Femur (tissue), 1 donor: ENCODE measurements at places on chromosomes 5 and 9.

DNA sequence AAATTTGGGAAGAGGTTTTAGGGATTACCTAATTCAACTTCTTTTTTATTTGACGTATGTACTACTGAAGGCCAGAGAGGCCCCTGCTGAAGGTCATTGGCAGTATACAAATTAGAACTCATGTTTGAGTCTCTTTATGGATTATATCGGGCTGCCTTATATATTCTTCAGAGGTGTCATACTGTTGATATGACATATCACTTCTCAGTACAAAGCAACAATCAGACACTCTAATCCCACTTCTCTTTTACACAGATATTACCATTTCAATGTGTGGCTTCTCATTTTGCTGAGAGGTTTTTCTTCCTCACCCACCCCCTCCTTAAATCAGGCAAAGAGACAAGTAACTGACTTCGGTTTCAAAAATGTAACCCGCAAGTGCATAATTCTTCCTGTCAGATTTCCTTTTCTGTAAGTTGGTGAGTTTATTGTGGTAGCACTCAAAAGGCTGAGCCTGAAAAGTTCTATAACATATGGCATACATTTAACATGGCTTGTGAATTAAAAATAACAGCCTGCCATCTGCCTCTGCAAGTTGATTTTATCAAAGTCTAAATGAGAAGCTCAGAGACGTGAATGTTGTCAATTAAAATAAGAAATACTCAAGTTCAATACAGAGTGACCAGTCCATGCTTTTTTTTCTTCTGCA is 163.6 kb upstream of the RORB start:
- DNase-seq: no peak

- DNase-seq: no peak
These were observed 1166.5 kb upstream of the CDH18 start for GRCh38 chr5:21154526-21154925.

DNA sequence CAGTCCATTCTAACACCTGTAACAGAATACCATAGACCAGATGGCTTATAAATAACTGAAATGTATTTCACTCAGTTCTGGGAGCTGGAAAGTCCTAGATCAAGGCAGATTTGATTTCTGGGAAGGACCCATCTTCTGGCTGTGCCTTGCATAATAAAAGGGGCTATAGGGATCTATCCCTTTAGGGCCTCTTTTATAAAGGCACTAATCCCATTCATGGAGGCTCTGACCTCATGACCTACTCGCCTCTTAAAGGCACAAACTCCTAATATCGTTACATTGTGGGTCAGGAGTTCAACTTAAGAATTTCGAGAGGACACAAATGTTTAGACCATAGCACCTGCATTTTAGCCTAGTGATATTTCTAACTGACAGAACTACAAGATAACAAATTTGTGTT is 619.0 kb downstream of the CDH18 start:
- no peak for DNase-seq

GRCh38 chr5:136207631-136208030 is 14.7 kb upstream of the SMIM32 start:
- DNase-seq: no peak

GRCh38 chr5:132746954-132747615 is at the start of gene CCNI2:
Gene CCNI2 (plus strand): TSS chr5:132747426. CDS start chr5:132747496, 70 bp downstream.
- DNase-seq: no peak

DNA sequence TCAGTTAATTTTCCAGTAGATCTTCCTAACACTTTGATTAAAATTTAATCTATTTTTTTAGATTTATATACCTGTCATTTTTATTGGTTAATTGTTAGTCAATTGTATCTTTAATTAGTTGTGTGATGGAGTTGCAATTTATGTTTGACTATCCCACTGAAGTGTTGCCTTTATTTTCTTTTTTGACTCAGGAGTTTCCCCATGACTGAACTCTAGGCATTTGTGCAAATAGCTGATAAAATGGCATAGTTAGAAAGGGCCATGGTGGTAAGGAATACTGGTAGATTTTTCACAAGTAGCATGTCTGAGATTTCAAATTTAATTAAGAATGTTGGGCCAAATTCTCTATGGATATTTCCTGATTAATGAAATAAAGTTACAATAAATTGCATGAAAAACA is 273.1 kb upstream of the DAB2 start:
- no peak for DNase-seq

GRCh38 chr5:31268686-31269085 is 75.2 kb downstream of the CDH6 start:
- DNase-seq: no peak

GRCh38 chr9:127562841-127563401 is 49.2 kb upstream of the STXBP1 start:
- DNase-seq: no peak

GRCh38 chr9:107351382-107352045 is 68.4 kb downstream of the RAD23B start:
- no peak for DNase-seq

- peak; percentile 81 for DNase-seq
These were observed at the start of gene GALNT10 for GRCh38 chr5:154190595-154191304. Gene GALNT10 (plus strand): TSS chr5:154190733. CDS start chr5:154190867, 134 bp downstream.

GRCh38 chr5:168578538-168579487 is at the start of gene PANK3:
Gene PANK3 (minus strand): TSS chr5:168579368. CDS start chr5:168579283, 85 bp downstream.
- DNase-seq: no peak

DNA sequence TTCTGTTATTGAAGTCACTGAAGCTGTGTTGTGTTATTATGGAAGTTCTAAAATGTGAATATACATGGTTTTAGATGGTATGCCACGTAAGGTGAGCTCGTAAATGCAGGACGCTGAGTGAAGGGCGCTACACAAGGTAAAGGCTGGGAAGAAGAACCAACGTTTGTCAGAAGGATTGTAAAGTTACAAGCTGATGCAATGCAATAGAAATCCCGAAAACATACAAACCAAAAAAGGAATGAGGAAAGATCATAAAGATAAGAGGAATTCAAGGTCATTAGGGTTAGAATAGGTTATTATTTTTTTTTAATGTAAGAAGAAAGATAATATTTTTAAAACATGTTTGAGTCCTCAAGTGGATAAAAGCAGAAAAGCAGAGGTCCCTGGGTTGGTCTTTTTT is 538.6 kb downstream of the CDH12 start:
- DNase-seq: no peak

DNA sequence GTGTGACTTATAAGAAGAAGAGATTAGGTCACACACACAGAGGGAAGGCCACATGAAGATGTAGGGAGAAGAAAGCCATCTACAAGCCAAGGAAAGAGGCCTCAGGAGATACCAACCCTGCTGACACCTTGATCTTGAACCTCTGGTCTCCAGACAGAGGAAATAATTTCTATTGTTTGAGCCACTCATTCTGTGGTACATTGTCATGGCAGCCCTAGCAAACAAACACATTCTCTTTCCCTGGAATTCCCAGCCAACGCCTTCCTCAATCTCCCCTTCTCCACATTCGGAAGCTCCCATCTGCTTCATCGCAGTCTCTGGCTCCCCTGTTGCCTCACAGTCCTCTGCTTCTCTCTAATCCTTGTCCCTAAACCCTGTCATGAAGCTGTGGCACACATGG is 16.7 kb downstream of the PTGS1 start:
- DNase-seq: no peak

DNA sequence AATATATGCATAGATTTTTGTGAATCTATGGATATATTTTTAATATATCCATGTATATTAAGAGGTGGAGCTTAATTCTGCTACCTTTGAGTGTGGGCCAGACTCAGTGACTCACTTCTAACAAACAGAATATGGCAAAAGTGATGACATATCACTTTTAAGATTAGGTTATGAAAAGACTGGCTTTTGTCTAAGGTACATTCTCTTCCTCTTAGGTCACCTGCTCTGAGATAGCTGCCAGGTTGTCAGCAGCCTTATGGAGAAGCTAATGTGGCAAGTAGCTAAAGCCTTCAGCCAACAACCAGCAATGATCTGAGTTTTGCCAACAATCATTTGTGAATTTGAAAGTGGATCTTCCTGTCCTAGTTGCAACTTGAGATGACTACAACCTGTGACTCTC is 83.8 kb downstream of the ANKRD31 start:
- DNase-seq: no peak

- no peak for DNase-seq
These were observed 43.5 kb downstream of the HK3 start for GRCh38 chr5:176855598-176855997.

GRCh38 chr5:80782626-80783025 is 127.8 kb upstream of the DHFR start:
- no peak for DNase-seq

GRCh38 chr5:82512025-82512424 is 233.9 kb upstream of the RPS23 start:
- no peak for DNase-seq

DNA sequence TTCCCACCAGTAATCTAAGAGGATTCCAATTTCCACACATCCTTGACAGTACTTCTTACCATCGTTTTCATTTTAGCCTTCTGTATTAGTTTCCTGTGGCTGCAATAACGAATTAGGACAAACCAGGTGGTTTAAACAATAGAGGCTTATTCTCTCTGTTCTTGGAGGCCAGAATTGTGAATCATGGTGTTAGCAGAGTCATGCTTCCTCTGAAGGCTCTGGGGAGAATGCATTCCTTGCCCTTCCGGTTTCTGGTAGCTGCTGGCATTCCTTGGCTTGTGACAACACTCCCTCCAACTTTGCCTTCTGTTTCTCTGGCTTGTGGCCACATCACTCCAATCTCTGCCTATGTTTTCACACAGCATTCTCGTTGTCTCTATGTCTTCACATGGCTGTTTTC is 23.5 kb downstream of the RIGI start:
- DNase-seq: no peak

DNA sequence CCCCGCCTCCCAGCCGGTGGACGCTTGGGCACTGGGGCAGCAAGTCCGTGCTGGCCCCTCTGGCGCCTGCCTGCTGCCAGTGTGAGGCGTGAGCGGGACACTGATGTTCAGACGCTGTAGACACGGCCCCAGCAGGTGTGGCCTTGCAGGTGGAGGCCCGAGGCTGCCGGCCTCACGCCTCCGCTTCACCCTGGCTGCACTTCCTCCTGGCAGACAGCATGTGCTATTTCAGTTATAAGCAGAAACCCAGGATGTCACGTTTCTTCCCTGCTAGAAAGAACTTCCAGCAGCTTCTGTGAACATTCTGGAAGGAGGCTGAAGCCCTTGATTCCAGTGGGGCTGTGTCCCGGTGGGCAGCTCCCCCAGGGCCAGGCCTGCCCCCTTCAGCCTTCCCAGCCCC is 114.8 kb upstream of the FCN2 start:
- no peak for DNase-seq

DNA sequence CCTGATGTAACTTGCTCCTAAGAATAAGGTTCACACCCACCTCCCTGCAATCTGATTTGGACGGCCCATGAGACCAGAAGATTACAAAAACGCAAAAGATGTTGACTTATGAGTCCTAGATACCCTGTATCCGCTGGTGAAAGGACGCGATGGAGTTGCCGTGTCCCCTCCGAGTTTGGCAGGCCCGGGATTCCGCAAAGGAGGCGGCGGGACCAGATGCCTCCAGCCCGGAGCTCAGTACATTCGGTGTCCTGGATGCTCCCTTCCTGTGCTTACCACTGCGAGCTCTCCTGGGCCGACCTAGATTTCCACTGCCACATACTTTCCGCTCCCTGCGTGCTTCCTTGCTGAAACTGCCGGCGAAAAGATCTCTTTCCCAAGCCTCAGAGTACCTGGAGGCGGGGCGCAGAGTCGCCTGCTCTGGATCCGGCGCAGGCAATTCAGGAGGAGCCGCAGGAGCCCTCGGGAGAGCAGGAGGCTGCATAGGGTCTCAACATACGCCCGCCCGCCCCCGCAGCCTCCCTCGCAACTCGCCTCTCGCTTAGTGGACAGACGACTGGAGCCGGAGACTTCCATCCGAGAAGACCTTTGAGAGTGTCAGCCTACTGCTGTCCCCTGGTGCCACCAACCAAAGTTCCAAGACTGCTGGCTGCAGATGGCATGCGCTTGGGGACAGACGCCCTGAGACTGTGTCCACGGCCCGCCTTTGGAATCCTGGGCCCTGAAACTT is 39.8 kb downstream of the ANXA2R start:
- DNase-seq: peak; percentile 16

DNA sequence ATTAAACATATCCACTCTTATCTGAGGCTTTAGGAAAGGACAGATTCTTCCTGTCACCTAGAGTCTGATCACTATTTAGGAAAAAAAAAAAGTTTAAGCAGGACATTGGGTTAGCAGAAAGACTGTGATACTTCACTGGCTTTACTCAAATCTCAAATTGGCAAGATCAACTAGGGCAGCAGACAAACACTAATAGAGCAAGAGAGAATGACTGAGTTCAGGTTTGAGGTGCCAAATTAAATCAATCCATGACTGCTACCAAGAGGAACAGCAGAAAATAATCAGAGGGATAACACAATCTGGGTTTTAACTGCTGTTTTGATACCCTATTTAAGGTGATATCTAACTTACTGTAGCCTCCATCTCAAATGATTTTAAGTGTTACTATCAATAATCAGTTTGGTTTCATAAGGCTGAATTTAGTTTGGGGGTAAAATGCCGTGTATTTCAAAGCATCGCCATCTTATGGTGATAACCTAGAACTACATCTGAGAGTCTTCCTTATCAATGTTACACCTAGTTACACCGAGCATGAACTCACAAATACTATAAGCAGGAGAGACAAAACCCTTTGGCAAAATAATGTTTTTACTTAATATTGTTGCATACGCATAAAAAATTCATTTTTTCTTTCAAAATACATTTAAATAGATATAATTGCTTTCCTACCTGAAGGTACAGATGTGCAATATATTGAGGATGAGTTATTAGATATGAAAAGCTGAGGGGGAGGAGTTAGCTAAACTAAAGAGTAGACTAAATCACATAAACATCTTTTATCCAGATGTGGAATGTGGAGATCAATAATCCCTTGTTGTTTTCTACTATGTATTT is 286.4 kb upstream of the CDH12 start:
- no peak for DNase-seq

DNA sequence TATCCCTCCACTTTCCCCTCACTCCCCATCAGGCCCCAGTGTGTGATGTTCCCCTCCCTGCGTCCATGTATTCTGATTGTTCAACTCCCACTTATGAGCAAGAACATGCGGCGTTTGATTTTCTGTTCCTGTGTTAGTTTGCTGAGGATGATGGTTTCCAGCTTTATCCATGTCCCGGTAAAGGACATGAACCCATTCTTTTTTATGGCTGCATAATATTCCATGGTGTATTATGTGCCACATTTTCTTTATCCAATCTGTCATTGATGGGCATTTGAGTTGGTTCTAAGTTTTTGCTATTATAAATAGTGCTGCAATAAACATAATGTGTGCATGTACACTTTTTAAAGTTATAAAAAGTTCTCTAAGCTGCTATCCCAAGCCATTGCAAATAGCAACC is 75.6 kb downstream of the ERBIN start:
- DNase-seq: no peak

- DNase-seq: peak; percentile 78
These were observed 77.2 kb upstream of the NEK6 start for GRCh38 chr9:124180557-124180956.

GRCh38 chr5:17314907-17315471 is 97.6 kb downstream of the BASP1 start:
- DNase-seq: no peak

- DNase-seq: no peak
These were observed 2.3 kb downstream of the FAM221B start for GRCh38 chr9:35826071-35826701.

GRCh38 chr9:117074784-117075520 is 339.9 kb downstream of the ASTN2 start:
- no peak for DNase-seq

- DNase-seq: no peak
These were observed 89.2 kb upstream of the IRX4 start for GRCh38 chr5:1971944-1972343.
